ENCODE measurements at places on chromosomes 3 and 15.

DNA sequence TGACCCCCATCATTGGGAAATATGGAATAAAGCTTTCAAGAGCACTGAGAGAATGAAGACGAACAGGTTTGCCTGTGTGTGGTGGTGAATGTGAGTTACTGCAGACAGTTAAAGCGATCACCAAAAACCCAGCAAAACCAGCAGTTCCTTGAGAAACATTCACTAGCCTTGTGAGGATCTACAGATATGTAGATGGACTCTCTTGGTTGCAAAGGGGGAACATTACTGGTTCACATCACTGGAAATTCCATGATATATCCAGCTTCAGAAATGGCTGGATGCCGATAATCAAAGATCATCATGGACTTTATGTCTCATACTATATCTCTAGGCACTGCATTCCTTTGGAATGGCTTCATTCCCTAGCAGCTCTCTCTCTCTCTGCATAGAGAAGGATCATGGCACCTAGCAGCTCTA is 10.2 kb upstream of the HERC1 start:
- no peak for DNase-seq

GRCh38 chr3:45631486-45631885 is 36.9 kb downstream of the LIMD1 start:
- no peak for DNase-seq

DNA sequence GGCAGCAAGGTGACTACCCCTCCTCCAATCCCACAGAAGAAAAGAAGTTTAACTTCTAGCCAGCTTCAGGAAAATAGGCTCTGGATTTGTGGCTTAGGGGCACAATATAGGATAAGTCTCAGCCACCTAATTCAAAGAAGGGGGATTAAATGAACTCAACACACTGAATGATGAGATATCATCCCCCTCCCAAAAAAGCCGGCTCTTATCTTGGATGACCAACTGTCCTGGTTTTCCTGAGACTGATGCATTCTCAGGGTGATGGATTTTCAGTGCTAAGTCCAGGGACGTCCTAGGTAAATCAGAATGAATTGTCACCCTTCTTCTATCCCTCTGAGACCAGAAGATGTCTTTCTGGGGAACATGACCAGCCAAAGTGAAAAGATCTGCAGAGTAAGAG is 487.0 kb upstream of the PROK2 start:
- DNase-seq: no peak

DNA sequence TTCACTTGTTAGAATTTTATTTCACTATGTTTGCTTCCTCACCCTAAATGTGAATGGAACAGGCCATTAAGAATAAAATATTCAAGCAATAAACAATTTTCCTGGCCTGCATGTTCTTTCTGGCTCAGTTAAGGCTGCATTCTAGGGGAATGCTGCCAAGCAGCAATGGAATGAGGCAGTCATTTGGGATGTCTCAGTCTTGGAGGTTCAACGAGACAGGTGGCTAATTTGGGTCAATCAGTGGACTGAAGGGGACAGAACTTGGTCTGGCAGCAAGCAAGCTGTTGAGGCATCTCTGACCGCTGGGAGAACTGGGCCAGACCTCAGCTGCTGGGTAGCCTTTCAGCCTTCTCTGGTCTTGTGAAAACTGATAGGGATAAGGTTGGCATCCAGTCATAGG is 241.6 kb downstream of the NLGN1 start:
- DNase-seq: no peak

GRCh38 chr3:192706272-192706671 is 21.1 kb downstream of the FGF12 start:
- no peak for DNase-seq

GRCh38 chr3:194168994-194169393 is 33.0 kb downstream of the HES1 start:
- DNase-seq: no peak

- no peak for DNase-seq
Observed at GRCh38 chr15:29838352-29839010, 16.2 kb upstream of the TJP1 start.

GRCh38 chr3:156760333-156760732 is 65.8 kb upstream of the LEKR1 start:
- no peak for DNase-seq

DNA sequence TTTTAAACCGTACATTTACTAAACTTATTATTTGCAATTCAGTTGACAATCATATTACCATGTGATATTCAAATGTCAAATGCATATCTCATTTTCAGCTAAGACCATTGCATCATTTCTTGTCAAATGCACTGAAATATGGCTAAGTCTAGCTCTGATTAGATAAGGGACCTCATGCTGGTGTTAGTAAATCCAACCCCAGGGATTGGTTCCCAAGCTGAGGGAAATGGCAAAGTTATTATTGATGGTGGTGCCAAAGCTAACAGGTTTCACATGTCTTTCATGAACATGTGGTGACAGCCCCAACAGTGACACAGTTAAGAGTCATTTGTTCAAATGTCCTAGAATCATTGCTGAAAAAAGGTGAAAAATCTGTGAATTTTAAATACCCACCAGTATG is 641.1 kb downstream of the MECOM start:
- DNase-seq: no peak

Measured in activated naive CD4-positive, alpha-beta T cell (primary cell).